Osteoblast (primary cell): ENCODE measurements at places on chromosomes 13 and 19.

DNA sequence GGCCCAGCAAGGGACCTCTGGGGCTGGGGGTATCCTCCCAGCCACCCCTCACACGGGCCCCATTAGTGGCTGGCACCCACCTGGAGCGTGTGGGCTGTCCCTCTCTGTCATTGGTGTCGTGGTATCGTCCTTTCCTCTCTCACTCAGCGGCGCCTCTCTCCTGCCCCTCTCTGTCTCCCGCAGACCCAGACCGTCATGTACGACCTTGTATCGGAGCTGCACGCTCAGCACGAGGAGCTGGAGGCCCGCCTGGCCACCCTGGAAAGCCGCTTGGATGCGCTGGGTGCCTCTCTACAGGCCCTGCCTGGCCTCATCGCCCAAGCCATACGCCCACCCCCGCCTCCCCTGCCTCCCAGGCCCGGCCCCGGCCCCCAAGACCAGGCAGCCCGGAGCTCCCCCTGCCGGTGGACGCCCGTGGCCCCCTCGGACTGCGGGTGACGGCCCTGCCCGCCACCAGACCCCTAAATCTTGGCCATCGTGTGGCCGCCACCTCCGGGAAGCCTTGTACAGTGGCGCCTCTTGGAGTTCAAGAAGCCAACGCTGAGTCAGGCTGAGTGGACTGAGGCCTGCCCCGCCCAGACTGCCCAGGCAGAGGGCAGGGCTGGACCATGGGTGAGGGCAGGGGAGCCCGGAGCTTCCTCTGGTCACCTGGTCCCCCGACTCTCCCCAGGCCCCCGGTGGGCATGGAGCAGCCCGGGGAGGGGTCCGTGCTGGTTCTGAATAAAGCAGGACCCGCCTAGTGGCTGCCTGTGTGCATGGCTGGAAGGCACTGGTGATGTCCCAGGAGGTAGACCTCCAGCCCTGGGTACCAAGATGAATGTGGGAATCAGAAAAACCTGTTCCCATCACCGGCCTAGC, 9.8 kb upstream of the ARRDC2 start:
- peak; percentile 97 for DNase-seq

GRCh38 chr13:31227063-31227462, 27.3 kb downstream of the B3GLCT start:
- DNase-seq, result no peak

GRCh38 chr19:3470500-3471128, 9.7 kb downstream of the SMIM24 start:
- DNase-seq, result peak; percentile 72

GRCh38 chr19:46216612-46217011, 12.9 kb upstream of the IGFL1 start:
- no peak for DNase-seq

GRCh38 chr13:94520001-94520400, 40.5 kb upstream of the DCT start:
- no peak for DNase-seq

DNA sequence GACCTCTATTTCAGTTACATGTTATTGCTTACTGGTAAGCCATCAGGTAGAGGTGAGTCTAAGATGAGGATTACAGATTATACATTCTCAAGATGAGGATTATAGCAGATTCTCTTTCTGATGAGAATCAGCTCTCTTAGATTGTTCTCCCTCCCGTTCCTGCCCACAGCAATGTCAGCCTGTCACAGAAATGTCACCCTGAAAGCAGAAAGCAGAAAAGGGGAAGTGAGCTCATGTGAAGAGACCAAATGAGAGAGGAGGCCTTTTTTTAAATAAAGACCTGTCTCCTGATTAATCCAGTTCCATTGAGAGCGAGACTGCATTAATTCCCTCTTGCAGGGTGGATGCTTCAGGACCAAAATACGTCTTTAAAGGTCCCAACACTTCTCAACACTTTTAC, 445.6 kb downstream of the KCTD12 start:
- DNase-seq, result no peak

DNA sequence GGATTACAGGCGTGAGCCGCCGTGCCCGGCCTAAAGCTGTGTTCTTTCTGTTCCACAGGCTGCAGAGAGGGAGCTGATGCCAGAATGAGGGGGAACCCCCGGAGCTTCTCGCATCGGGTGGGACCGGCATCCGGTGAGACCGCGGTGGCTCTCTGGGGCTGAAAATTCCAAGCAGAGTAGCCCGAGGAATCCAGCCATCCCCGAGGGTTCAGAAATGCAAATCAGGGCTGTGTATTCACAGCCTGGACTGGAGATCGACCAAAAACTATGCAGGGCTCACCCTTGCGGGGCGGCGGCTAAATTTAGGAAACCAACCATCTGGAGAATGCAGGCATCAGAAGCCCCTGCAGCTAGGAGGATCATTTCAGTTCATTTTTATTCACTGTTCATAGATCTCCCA, 99.2 kb downstream of the GNG7 start:
- peak; percentile 78 for DNase-seq

DNA sequence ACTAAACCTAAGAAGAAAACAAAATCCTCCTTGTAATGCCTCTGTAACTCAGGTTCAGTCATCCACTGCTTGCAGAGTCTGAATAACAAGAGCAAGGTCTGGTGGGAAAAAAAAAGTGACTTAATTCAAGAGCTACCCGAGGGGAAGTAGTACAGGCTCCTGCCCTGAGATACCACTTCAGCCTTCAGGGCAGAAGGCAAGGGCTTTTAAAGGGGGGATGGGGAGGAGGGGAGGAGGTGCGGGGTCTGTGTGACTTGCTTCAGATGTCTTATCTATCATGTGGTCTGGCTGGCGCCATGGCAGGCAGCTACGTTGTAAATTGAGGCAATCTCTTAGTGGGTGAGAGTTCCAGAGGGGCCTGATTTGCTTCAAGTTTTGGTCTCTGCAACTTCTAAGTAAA, 66.7 kb downstream of the LRRC63 start:
- DNase-seq, result no peak

DNA sequence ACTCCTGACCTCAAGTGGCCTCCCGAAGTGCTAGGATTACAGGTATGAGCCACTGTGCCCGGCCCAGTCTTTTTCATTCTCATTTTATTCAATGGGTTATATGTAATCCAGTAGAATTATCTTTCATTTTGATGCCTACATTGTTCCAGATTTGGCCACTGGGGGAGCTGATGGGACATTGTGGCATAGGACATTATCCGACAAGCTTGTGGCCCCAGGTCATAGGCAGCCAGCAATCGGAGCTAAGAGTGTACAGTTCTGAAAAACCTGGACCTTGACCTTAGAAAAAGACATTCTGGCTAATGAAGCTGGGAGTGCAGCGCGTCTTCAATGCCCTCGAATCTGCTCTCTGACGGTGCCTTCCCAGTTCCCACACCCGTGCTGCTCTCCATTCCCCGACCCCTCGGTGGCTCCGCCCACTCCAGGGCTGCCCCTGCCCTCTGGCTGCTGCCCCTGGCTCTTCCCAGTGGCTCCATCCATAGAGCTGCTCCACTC, 108.7 kb downstream of the TEX29 start:
- DNase-seq, result no peak

- peak; percentile 88 for DNase-seq
Measured at GRCh38 chr19:19214892-19215291, 3.1 kb downstream of the NCAN start.

DNA sequence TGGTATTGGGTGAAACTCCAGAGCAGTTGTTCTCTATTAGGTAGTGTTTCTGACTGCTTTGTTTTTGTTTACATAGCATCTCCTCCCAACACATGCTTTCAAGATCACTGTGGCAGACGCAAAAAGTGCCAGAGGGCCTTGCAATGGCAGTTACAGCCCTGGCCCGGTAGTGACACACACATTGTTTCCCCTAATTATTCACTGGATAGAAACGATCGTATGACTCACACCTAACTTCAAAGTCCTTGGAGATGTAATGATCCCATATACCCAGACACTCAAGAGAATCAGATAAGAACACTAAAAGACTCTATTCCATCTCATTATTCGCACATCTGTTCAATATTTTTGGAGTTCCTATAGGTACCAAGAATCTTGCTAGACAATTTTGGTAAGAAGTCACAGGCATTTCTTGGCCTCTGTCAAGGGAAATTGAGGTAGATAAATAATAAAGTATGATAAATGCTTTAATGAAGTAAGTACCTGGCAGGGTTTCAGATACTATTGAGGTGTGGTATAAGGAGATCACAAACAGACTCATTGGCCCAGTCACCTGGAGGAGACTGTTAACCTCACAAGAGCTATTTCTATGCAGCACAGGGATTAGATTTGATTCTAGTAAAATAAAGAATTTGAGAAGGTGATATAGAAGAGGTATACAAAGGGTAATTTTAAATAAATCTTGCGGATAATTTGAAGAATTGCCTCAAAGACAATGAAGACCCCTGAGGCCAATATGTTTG, 485.3 kb downstream of the SLITRK6 start:
- DNase-seq, result no peak

DNA sequence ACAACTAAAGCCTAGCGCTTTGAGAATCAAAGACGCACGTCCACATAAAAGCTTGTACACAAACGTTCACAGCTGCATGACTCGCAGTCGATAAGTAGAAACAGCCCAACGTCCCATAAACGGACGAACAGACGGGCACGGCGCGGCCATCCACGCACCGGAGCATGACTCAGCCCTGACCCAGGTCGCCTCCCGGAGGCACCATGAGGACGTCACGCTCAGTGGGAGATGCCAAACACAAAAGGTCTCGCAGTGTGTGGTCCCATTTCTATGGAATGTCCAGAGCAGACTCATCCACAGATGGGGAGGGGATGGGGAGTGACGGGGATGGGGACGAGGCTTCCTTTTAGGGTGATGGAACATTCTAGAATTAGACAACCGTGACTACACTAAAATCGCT, 9.4 kb downstream of the POLRMT start:
- peak; percentile 99 for DNase-seq

DNA sequence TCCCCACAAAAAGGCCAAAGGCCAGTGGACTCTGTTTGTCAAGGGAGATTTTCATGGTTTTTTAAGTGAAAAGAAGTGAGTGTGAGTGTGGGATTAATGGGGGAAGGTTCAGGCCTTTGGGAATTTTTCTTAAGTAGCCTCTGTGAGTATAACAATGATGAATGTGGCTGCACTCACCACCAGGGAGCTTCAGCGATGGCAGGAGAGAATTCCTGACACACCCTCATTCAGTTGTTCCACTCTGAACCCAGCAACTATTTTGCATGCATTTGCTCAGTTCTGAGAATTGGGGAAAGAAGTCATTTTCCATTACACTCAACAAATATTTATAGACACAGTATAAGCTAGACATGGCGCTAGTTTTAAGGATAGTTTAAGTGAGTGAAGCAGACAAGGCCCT, 117.9 kb downstream of the CCNA1 start:
- no peak for DNase-seq

- peak; percentile 66 for DNase-seq
Measured at GRCh38 chr19:46944918-46945628, 74.6 kb upstream of the NPAS1 start.

GRCh38 chr13:60453490-60453889, 56.5 kb downstream of the TDRD3 start:
- DNase-seq, result no peak

GRCh38 chr13:33633701-33634545, 184.0 kb upstream of the RFC3 start:
- DNase-seq, result no peak

DNA sequence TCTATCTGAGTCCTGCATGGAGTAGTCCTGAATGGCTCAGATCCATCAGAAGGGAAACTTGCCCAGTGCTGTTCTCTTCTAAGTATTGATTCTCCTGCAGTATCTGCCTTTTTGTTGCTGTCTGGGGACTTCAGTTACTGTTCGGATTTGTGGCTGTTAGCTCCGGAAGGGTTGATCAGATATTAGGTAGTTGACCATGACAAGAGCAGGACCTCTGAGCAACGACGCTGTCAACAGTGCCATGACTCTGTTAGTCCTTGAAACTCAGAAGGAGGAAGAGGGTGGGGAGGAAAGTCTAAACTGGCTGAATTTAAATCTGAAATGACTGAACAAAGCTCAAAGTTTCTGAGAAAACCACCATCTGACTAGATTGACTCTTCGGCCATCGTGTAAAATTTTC, 42.2 kb downstream of the CCNE1 start:
- DNase-seq, result no peak

- peak; percentile 91 for DNase-seq
Measured at GRCh38 chr19:12140545-12141404, 625 bp upstream of the ZNF20 start.

- DNase-seq, result peak; percentile 59
Measured at GRCh38 chr13:97239943-97240787, 18.0 kb downstream of the MBNL2 start.

DNA sequence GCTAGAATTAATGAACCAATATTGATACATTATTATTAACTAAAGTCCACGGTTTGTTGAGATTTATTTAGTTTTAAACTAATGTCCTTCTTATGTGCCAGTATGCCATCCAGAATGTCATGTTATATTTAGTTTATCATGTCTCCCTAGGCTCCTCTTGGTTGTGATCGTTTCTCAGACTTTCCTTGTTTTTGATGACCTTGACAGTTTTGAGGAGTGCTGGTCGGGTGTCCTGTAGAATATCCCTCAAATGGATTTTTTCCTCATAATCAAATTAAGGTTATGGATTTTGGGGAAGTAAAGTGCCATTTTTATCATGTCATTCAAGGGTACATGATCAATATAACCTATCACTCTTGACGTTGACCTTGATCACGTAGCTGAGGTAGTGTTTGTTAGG, 6.1 kb upstream of the ZNF45 start:
- DNase-seq, result no peak

DNA sequence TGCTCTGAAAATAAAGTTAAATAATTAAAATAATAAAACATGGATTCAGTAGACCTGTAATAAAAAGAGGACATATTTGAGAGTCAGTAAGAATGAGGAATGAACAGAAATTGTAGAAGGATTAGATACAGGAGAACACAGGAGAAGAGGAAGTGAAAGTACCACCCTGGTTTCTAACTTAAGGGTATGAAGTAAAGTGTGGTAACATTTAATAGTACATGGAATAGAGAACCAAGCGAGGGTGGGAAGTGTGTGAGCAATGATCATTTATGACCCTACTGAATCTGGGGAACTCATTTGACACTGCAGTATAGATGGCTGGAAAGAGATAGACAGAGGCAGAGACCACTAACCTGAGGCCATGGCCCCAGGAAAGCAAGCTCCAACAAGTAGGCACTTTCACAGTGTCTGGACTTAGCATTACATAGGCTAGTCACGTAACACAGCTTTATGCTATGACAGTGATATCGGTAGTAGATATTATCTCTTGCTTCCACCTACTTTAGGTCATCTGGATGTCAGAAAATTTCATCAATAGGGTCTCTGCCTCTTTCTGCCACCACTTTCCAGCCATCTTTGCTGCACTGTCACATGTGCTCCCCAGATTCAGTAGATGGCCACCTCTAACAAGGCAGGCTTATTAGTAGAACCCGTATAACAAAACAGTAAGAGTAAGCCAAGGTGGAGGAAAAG, 633.9 kb upstream of the MIR17HG start:
- DNase-seq, result no peak

GRCh38 chr13:97387890-97388289, 46.1 kb upstream of the RAP2A start:
- no peak for DNase-seq
